ENCODE measurements at places on chromosomes 12 and 14. TPM values are rescaled to one million over a fixed set of nuclear protein-coding genes. Genes with fewer than 3 reads are reported as not detected.

The BLTP3B gene
- 21.9 TPM for total RNA-seq

The SYCP3 gene
- not detected for total RNA-seq

The KIF26A gene
- 1.7 TPM for total RNA-seq

The SYNDIG1L gene
- total RNA-seq, result not detected

The SERPINA1 gene
- total RNA-seq, result 102 TPM

The HPD gene
- total RNA-seq, result not detected

The RNASE4 gene
- 37.7 TPM for total RNA-seq

The ERBB3 gene
- total RNA-seq, result 61.9 TPM

The GLI1 gene
- total RNA-seq, result 1.7 TPM

The BHLHE41 gene
- total RNA-seq, result 1.9 TPM

The TESPA1 gene
- 2.4 TPM for total RNA-seq

The GPRC5D gene
- 1.3 TPM for total RNA-seq

The GPR84 gene
- total RNA-seq, result not detected

The PRPH gene
- 8.8 TPM for total RNA-seq

The TMEM132C gene
- total RNA-seq, result 1.4 TPM

The P2RX7 gene
- total RNA-seq, result 9.1 TPM

The GPR68 gene
- total RNA-seq, result 1.7 TPM
